ENCODE measurements at places on chromosomes 1 and 21. TPM values are rescaled to one million over a fixed set of nuclear protein-coding genes. Genes with fewer than 3 reads are reported as not detected.

Gene PSMB2
- total RNA-seq, result 92.9 TPM

Gene CNKSR1
- 1.2 TPM for total RNA-seq

Gene RGS8
- total RNA-seq, result not detected

Gene C8A
- total RNA-seq, result not detected

Gene TNFRSF1B
- 191 TPM for total RNA-seq

Gene COL8A2
- 0.83 TPM for total RNA-seq

Gene ESRRG
- not detected for total RNA-seq

Gene LCE1D
- not detected for total RNA-seq

Gene HCRTR1
- total RNA-seq, result not detected

DNA sequence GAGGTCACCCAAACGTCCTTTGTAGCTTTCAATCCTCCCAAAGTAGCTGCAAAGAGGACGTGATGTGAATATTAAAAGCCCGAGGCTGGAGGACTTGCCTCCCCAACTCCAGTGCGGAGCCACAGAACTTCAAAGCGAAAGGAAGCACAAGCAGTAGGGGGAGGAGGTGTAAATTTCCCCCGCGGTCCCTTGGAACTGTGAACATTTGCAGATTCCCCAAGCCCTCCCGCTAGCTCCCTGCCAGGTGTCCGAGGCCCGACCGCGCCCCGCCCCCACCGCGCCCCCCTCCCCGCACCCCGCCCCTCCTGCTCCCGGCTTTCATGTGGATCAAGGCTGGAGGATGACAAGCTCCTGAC, 41.5 kb upstream of the HAO2 start:
- no peak for DNase-seq

DNA sequence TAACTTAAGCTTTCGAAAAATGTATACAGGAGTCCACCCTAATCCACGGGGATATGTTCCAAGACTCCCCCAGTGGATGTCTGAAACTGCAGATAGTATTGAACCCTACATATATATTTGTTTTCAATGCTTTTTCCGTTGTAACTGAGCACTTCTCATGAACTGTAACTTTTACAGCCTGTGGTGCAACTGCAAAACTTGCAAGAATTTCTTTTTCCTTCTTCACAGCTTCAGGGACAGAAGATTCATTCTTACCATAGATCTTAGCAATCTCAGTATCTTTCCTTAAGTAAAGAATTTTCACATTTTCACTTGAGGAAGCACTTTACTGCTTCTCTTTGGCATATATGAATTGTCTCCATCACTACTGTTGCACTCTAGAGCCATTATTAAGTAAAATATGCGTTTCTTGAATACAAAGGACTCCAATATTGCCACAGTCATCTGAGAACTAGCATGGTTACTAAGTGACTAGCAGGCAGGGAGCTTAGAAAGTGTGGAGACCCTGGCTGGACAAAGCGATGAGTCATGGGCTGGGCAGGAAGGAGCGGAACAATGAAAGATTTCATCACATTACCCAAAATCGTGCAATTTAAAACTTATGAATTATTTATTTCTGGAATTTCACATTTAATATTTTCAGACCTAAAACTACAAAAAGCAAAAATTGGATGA, 14.1 kb downstream of the DPYD start:
- DNase-seq, result no peak

DNA sequence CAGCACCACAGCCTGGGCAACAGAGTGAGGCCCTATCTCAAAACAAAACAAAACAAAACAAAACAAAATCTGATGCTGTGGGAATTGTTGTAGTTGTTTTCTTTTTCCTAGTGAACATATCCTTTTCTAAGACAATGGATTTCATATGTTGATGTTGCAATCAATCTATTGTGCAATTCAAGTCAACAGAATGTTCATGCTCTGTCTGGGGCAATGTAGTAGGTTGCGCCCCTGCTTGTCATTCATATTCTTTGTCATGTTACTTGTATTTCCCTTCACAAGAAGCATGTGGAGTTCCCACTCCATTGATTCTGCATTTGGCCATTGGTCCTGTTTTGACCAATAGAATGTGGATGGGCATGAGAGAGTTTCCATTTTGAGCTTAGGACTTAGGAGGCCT, 223.9 kb downstream of the DUSP10 start:
- DNase-seq, result no peak

DNA sequence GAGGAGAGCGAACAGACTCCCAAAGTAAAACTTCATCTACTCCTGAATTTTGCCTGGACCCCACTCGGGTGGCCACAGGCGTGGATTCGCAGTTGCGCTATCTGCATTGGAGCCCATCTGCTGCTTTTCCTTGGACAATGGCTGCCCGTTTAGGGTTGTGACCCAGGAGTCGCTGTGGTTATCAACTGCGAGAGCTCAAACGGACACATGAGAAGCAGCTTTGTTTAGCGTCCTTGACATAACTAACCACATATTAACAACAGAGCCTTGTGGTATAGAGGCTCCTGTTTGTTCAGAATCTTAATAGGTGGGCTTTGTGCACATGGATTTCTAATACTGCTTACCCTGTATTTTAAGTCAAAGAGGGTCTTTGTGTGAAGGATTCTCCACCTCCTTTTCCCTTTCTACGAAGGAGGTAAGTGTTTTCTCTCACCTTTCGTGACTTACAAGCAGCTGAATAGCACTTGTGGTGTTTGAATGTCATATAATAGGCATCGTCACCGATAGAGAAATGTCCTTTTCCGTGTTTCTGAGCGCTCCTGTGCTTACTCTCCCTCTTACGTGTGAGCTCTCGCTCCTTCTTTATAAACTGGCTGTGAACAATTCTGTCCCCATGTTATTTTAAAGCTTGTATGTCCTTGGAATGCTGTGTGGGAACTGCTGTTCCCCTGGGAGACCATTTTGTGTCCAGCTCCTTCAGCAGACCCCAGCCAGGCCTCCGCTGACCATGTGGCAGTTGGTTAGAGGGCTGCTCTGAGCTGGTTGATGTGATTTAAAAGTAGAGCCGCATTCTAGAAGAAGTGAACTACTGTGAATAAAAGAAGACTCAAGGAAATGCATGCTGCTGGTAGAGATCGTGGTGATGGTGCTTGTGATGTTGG, 441.4 kb downstream of the RPS6KC1 start:
- DNase-seq, result no peak

DNA sequence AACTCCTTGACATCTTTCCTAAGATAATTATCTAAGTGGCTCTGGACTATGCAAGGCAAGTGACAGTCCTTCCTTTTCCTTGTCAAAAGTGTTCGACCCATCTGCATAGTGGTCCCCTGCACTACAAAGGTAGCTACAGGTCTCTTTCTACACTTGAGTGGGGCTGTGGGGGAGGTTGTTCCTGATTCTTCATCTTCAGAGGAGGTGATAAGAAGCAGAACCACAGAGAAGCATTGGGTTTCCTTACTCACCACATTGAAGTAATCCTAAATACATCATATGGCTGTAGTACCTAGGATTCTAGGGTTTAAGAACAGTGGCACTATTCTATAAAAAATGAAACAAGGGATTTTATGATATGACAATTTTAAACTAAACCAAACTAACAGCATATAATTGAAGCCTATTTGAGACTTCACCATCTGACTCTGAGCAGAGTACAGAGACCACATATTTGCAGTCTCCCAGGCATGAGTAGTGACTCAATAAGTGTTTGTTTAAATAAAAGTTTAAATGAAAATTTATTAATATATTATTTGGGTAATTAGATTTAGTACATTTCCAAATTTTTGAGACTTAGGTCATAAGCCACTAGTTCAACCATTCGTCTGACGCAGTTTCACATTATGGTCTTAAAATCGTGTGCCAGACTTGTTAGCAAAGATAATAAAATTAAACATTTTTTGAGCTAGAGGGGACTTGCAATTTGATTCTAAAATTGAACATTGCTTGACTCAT, 54.9 kb upstream of the NEK7 start:
- peak; percentile 17 for DNase-seq

DNA sequence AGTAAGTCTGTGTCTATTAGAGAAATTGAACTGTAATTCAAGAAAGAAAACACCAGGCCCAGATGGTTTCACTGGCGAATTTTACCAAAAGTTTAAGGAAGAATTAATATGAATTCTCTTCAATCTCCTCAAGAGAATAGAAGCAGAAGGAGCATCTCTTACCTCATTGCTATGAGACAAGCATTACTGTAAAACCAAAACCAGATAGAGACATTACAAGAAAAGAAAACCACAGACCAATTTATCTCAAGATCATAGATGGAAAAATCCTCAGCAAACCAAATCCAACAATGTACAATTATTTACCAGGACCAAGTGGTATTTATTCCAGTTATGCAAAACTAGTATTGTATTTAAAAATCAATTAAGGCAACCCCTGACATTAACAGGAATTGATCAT, 160.6 kb downstream of the LIPI start:
- DNase-seq, result no peak

GRCh38 chr1:240616018-240616417, 4.1 kb upstream of the GREM2 start:
- no peak for DNase-seq

GRCh38 chr21:45253633-45254459, 33.8 kb downstream of the POFUT2 start:
- no peak for DNase-seq

DNA sequence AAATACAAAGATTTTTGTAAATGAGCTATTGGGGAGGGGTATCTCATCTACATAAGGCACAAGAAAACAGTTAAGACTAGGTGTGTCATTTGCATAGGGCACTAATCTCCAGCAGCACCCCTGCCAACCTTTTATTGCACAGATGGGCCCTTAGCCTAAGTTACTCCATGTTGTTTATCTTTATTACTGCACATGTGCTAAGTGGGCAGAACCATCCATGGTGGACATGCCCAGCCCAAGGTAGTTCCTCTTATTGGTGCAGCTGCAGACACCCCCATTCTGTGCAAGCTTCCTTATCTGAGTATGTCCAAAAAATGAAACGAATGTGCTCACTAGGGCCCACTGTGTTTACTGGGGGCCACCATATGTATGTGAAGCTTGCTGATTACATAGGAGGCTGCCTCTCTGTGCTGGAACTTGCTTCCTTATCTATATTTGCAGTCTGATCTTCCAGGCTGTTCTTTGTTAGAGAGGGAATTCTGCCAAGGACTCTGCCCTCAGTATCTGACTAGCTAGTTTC, 77.3 kb upstream of the NEK7 start:
- DNase-seq, result no peak

DNA sequence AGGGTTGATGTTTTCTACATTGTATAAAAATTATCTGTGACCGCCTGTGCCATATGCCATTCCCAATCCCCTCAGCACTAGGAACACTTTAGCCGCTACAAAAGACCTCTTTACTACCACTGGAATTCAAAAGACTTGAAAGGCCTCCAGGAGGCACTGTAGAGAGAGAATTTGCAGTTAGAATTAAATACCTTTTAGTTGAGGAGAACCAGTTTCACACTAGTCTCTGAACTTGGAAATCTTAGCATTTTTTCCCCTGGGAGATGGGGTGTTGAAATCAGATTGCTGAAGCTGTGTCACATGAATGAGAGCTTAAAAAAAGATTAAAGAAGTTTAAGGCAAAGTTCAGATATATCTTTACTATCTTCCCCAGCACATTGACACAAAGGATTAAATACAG, 291.0 kb downstream of the ADGRL2 start:
- no peak for DNase-seq

DNA sequence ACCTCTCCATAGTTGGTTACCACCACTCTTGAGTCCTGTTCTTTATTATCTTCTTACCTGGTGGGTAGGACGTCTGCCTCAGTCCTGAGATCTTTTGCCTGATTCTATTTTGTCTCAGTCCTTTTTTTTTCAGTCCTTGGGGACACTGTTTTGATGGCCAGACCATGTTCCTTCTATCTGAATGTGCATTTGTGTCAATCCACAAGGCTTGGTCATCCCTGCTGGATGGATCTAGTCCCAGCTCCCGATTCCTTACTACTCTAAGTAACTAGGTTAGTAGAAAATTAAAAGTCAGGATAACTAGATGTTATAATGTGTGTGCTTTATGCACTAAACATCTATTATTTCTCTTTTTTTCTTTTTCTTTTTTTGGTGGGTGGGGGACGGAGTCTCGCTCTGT, 28.1 kb upstream of the AK4 start:
- DNase-seq, result no peak

DNA sequence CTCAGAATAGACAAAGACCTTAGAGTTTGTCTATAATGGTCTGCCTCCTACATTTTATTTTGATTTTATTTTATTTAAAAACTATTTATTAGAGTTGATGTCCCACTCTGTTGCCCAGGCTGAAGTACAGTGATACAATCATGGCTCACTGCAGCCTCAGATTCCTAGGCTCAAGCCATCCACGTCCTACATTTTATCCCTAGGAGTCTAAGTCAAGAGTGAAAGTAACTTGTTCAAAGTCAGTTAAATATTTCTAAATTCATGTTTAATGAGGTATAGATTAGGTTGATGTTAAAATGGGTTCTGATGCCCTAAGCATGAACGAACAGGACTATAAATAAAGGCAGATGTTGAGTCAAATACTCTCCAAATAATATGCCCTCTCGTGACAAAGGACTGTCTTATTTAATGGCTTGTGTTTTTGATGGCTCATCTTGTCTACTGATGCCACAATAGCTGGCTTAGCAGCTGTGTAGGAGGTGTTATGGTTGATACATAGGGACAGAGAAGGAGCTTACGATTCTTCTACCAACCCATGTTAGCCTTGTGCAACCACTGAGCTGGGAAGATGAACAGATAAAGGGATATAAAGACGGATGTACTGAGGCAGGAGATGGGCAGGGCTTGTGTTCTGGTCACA, 66.0 kb upstream of the CR1L start:
- no peak for DNase-seq

- no peak for DNase-seq
Observed at GRCh38 chr1:87379306-87379705, 50.6 kb downstream of the LMO4 start.

DNA sequence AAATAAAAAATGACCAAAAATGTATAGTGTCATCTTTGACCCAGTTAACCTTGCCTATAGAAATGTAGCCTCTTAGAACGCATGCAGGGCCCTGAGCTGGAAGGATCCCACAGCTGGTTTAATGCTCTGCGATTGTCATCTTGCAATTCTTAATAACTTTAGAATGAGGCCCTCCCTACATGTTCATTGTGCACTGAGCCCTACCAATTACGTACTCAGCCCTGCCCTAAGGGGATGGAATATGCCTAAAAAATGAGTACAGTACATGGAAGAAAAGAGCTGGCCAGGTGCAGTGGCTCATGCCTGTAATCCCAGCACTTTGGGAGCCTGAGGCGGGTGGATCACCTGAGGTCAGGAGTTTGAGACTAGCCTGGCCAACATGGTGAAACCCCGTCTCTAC, 57.8 kb upstream of the BCAR3 start:
- no peak for DNase-seq

DNA sequence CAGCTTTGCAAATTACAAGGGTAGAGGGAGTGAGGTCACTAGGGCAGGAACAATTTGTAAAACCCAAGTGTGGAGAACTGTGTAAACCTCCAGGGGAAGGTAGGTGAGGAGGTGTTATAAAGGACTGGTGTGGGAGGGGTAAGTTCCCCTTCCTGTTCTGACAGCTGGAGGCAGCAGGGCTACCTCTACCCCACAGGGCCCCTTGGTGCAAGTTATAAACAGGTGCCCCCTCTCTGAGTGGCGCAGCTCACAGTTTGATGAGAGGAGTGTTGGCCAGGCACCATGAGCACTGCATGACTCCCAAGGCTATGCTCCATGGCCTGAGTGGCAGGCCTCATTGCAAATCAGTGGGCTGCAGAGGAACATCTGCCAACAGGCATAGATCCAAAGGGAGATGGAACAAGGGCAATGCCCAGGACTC, 41.0 kb downstream of the MFSD2A start:
- peak; percentile 41 for DNase-seq

- DNase-seq, result peak; percentile 72
Observed at GRCh38 chr1:222095606-222096475, 354.0 kb upstream of the DUSP10 start.
